ENCODE measurements at places on chromosomes 4 and X.

DNA sequence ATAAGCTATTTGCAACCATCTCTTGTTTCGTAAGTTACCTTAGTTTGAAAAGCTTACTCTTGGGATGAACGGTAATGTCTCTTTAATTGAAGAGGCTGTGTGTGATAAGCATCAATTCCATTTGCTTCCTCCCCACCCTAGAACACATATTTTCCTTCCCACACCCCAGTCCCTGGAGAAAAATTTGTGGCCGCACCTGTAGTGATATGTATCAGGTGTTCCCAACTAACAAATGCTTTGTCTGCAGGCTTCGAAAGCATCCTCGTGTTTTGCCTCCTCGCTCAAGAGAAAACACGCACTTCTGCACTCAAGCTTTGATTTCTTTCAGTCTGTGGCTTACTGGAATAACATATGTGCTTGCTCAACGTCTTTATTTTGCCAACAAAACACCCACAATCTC, 143.8 kb upstream of the OTUD4 start:
- DNase-seq, result no peak

DNA sequence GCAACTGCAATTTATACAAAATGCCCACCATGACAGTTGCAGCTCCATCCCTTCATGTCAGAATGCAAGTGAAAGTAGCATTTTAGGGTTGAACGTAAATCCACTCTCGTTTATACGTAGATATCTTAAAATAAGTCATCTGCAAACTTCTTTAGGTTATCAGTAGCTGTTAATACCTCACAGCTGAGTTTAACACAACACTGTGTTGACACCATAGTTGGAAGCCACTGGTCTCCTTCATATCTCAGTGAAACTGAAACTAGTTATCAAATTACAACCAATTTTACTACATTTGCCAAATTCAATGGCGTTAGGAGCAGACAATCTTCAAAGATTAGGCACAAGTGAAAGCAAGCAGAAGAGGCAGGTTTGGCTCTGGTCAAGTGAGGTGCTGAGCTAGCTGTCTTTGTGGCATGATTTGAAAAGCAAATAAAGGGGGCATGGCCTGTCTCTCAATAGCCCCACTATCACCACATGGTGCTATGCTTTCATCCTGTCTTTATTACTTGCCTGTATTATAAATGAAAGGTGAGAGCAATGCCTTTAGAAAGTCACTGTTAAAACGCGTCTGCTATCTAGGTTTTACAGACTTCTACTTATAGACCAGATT, 12.3 kb downstream of the PPP3CA start:
- no peak for DNase-seq

GRCh38 chr4:42350611-42351182, 46.6 kb upstream of the SHISA3 start:
- no peak for DNase-seq

- DNase-seq, result no peak
These were observed 9.8 kb downstream of the DGKQ start for GRCh38 chr4:963276-964225.

DNA sequence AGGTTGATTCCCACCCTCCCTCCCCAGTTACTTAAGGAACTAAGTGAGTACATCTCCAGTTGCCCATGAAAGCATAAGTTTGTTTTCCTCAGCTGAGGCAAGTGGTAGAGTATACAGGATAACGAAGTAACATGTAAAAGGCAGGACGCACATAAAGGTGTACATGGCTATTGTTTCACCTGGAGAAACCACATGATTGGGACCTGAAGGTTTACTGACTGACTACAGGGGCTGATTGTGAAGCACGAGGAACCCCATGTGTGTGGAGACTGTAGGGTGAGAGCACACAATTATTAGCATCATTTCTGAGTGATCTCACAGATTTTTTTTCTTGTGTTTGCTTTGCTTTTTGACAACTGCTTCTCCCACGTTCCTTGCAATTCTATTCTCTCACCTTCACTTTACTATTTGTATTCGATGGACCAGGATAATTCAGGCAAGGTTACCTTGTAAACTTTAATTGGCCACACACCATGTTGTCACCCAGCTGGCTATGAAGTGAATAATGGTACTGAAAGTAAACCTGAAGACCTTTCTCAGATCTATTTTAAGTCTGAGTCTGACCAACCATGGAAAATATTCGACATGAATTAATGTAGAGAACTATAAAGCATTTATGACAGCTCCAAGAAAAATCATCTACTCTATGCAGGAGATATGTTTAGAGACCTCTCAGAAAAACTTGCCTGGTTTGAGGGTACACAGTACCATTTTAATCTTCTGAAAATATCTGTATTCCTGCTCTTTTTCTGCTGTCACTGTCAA, 102.5 kb upstream of the MYOZ2 start:
- DNase-seq, result no peak

- DNase-seq, result no peak
These were observed 9.2 kb downstream of the MAMLD1 start for GRCh38 chrX:150372280-150372679.

- DNase-seq, result no peak
These were observed 34.6 kb downstream of the NBDY start for GRCh38 chrX:56763556-56764152.

- DNase-seq, result no peak
These were observed 716 bp downstream of the THAP9 start for GRCh38 chr4:82901183-82901718.

DNA sequence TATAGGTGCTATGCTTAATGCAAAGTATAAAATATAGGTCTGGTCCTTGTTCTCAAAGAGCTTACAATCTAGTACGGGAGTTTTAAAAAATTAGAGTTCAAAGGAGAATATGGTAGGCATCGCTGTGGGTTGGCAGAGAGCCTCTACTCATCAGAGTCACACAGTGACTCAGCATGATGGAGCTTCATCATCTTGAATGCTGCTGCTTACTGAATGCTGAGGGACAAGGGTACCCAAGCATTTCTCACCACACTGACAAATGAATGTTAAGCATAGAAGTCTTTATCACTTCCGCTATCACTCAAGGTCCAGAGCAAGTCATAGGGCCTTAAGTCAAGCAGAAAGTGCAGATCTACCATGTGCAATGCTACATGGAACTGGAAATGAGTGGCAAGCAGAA, 268.6 kb upstream of the IGFBP7 start:
- DNase-seq, result no peak

Data from ACHN (cell line).